WTC11 (cell line): ENCODE measurements at places on chromosomes 1 and 21.

DNA sequence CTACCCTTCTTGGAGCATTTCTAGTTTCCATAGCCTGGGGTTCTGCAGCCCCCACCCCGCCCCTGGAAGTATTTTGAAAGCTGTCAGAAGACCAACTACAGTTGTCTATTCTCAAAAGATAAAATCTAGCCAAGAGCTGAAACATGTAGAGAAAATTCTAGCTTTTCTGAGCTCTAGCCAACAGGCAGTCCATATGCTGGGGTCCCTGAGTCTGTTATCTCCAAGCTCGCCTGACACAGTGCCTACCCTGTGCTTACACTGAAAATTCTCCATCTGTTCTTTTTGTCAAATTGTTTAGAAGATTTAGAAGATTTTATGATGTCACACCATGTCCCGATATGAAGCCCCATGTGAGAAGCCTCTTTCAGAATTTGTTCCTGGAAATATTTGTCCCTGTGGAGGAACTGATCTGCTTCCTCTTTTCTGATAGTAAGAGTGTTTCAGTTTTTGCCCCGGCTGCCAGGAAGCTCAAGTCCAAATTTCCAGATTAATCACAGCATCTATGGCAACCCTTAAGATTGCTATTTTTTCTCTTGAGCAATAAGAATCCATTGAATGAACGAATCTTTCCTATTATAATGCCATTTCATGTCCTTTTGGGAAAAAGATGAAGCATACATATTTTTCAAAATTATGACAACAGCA is 23.7 kb upstream of the CSF3R start:
- no peak for DNase-seq

DNA sequence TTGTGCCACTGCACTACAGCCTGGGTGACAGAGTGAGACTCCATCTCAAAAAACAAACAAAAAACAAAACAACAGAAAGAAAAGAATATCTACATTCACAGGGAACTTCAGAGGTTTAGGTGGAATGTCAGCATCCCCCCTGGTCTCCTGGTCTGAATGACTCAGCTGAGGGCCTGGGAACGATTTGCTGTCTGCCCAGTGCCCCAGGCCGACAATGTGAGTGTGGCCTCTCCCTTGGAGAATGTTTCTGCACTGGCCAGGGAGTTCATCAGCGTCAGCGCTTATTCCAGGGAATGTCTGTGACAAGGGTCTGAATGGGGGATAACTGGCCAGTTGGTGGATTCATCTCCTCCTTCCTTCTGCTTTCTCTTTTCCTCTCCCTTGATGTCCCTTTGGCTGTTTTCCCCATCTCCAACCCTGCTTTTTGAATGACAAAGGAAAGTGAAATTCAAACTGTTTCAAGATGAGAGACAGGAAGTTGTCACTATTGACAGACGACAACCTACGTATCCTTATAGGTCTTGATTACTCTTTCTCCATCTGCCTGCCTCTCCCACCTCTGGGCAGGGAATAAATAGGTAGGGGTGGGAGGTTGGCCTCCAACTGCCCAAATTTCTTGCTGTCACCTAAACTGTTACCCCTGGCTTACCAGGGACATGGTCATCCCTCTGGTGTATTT is 213.1 kb downstream of the HHAT start:
- DNase-seq, result no peak

- DNase-seq, result no peak
Measured at GRCh38 chr1:1980467-1981141, 23.0 kb downstream of the CFAP74 start.

DNA sequence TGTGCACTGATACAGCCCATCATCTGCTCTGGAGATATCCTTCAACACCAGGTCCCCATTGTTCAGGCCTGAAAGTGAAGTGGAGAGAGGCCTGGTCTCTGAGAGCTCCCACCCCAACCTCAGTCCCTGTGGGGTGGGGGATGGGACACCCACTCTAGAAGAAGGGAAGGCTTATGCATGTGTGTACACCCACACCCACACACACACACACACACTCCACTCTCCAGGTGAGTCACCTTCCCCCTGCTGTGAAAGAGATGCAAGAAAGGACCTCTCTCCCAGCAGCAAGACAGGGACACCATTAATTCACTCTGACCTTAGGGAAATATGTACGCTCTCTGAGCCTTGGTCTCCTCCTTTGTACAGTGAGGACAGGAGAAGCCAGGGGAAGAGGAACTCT is 5.9 kb downstream of the VSIG8 start:
- no peak for DNase-seq

DNA sequence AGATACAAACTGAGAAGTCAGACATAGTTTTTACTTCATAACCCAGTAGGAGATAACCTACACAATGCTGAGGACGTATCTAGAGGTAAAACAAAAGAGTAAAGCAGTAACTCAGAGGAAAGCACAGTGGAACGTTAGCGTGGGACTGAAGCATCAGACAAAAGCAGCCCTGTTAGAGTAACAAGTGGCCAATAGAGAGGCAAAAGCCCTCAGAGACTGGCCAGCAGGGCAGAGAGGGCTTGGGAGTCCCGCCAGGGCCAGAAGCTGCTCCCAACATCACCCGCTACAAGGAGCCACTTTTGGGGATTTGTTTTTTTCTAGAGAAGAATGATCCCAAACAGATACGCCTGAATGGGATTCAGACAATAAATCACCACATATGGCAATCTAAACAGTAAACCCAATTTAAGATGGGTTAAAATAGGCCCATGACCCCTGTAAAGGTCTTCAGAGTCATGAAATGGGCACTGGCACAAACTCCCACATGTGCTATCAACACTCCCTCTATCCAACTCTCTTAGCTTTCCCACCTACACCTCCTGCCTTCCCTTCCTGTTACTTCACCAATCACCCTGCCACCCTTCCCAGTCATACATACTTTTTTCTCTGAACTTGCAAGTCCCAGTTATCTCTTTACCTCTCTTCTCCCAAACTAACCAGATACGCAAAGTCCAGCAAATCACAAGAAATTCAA is 17.2 kb downstream of the TADA1 start:
- DNase-seq, result no peak

GRCh38 chr1:206609229-206609991 is 2.9 kb downstream of the EIF2D start:
- DNase-seq, result no peak

DNA sequence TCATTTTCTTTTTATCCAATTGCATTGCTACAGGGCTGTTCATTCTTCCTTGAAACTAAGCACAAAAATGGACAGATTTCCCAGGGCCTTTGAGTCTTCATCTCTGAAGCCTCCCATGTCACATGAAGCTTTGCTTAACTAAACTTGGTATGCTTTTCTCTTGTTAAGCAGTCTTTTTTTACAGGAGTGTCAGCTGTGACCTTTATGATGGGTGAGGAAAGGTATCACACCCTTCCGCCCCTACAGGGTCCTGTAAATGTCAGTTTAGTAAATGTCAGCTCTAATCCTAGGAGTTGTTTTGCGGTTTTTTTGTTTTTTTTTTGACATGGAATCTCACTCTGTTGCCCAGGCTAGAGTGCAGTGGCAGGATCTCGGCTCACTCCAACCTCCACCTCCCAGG is 2.6 kb upstream of the AGTRAP start:
- no peak for DNase-seq

GRCh38 chr1:39238476-39238875 is 34.0 kb downstream of the MACF1 start:
- DNase-seq, result no peak

GRCh38 chr1:91700771-91701471 is 185.0 kb downstream of the TGFBR3 start:
- no peak for DNase-seq

GRCh38 chr1:220991959-220992704 is 112.9 kb downstream of the HLX start:
- no peak for DNase-seq

DNA sequence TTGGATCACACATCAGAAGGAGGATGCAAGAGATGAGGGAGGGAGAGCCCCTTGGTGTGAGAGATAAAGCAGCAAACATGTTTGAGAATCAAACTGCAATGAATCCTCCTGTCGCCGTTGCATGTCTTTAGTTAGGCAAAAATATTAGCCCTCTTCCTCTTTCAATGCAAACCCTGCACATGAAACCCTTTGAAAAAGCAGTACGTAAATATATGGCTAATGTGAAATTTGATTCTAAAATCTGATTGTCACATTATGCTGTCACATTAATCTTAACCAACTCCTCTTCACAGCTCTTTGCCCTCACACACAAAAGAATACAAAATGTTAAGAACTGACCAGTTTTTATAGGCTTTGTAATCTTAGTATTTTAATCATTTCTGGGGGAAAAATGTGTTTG is 63.4 kb downstream of the WDR64 start:
- no peak for DNase-seq

GRCh38 chr1:26475989-26476388 is 3.7 kb downstream of the HMGN2 start:
- DNase-seq, result no peak

DNA sequence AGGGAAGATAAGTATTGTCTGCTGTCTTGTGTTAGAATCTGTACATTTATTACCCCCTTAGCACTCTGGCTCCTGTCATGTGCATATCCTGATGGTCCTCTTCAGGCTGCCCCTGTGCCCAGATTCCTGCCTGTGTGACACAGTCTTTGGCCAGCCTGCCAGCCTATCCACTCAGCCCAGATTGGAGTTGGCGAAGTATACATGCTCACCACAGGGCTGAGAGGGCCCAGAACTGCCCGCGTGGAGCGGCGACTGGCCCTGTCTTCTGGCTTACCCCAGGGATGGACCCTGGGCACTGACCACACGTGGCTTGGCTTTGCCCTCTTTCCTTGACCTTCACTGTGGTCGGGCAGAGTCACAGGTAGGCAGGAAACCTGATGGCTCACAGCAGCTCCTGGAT is 11.4 kb downstream of the RNF220 start:
- DNase-seq, result no peak

DNA sequence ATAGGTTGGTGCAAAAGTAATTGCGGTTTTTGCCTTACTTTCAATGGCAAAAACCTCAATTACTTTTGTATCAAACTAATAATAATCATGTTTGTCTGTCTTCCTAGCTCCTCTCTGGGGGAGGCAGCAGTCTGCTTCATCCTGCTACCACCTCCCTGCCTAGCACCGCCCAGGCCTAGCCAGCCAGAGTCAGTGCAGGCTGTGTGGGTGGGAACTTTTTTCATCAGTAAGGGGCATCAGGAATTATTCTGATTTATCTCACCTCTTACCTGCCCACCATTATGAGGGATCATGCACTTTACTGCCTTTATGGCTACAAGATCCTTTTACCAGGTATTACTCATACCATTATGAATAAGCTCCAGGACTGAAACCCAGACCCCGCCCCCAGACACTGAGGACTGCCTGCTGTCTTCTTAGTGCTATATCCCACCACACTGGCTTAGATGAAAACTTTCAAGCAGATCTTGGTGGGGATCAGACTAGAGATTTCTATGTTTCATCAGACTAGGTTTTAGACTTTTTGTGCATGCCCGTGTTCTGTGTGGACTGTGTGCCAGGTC is 116.4 kb downstream of the PBX1 start:
- no peak for DNase-seq
